Activated CD4-positive, alpha-beta T cell treated with anti-CD3 and anti-CD28 coated beads, Interleukin-2, amount 50 U/mL, for 1 hour (primary cell): ENCODE measurements at places on chromosomes 1 and 21.

GRCh38 chr1:23590058-23590783 is 30.9 kb upstream of the ID3 start:
- no peak for DNase-seq

DNA sequence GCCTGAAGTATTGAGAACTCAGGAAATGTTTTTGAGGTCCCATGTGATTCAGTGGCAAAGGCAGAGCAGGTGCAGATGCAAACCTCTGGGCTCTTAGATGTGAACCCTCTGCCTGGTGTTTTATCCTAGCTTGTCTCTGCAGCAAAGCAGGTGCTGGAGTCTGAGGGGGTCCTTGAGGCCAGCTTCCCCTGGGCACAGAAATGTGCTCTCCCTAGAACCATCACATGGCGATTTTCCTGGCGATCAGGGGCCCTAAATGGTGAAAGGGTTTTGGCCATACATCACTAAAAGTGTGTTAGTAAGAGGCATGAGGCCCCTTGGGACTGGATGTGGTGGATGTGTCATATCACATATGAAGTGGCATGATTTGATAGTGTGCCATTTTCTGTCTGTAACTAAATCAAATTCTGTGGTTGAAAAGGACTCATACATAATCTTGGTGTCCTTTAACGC is 144.8 kb downstream of the ST6GALNAC3 start:
- no peak for DNase-seq

DNA sequence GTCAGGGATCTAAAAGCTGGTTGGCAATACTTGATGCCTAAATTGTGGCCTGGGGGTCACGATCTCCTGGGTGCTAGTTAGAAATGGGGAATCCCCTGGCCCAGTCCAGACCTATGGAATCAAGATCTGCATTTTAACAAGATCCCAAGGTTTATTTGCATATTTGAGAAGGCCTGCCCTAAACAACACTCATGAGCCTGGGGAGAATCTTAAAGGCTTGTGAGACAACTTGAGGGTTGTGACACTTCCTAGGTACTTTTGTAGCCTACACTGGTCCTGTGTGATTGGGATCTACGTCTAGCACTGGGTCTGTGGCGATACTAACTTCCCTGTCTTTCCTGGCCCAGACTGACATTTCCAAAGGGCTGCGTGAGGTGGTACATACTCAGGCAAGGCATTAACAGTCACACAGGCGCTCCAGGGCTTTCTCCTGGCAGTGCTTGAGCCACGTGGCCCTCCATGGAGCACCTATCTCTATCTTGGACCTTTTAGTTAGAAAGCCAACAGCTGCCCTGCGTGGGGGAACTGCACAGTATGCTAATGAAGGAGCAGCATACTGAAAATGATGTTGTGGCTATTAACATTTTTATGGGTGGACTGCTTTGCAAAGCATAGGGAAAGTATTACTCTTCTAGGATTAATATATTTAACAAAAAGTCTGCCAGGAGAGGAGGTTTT is 263.1 kb downstream of the ST6GALNAC3 start:
- DNase-seq = no peak

- DNase-seq = no peak
These were observed 153.8 kb downstream of the ACTL8 start for GRCh38 chr1:17908945-17909344.

DNA sequence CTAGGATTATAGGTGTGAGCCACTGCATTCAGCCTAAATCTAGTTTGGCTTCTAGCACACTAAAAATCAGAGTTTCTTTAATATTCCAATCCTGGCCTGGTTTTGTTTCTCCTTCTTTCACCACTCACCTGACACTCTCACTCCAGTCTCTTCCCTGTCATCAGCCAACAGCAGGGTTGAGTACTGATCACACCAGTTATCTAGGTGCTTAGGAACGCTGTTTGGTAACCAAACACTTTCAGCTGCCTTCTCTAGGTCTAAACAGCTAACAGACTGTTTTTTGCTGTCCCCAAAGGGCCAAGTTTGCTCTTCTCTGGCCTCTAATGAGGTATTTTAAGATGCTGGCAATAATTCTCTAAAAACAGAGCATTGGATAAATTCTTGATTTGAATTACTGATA is 17.7 kb upstream of the FRRS1 start:
- DNase-seq = no peak

DNA sequence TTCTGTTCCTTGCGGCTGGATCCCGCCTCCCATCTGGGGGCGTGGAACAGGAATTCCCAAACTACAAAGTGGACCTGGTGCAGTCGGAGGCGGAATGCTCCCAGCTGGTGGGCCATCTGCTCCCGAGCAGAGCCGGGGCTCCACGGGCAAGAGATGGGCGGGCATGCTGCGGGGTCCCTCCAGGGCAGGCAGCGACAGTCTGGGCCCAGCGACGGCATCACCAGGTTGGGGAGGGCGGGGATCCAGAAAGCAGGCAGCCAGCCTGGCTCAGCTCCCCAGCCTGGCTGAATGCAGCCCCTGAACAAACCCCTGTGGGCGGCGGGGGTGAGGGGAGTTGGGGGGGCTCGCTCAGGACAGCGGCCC is 3.6 kb downstream of the MEGF6 start:
- no peak for DNase-seq

GRCh38 chr21:42347601-42348327 is 3.0 kb downstream of the TFF2 start:
- DNase-seq = no peak

- no peak for DNase-seq
These were observed 876 bp upstream of the CATSPERE start for GRCh38 chr1:244460197-244460596.

DNA sequence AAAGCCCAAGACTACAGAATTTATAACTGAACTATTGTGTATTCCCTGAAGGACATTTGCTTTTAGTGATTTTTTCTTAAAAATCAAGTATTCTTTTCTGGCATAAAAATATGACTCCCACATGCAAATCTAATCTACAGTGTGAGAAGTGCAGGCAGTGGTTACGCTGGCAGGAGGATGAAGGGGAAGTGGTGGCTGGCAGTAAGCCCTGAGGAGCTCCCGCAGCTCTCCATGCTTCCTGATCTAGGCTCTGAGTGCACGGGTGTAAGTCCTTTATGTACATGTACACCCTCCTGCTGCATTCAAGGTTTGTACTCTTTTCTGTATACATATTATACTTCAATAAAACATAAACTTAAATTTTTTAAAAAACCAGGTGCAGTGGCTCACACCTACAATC is 67.5 kb upstream of the PRDX6 start:
- DNase-seq = no peak

GRCh38 chr1:41439234-41439633 is 45.2 kb downstream of the EDN2 start:
- no peak for DNase-seq

GRCh38 chr1:91792489-91793071 is 93.4 kb downstream of the TGFBR3 start:
- no peak for DNase-seq

- no peak for DNase-seq
These were observed 39.5 kb upstream of the PTBP2 start for GRCh38 chr1:96682056-96682455.

GRCh38 chr21:14057313-14057712 is 153.4 kb downstream of the LIPI start:
- no peak for DNase-seq

GRCh38 chr1:16048573-16049189 is 5.1 kb downstream of the CLCNKB start:
- DNase-seq = peak; percentile 10

DNA sequence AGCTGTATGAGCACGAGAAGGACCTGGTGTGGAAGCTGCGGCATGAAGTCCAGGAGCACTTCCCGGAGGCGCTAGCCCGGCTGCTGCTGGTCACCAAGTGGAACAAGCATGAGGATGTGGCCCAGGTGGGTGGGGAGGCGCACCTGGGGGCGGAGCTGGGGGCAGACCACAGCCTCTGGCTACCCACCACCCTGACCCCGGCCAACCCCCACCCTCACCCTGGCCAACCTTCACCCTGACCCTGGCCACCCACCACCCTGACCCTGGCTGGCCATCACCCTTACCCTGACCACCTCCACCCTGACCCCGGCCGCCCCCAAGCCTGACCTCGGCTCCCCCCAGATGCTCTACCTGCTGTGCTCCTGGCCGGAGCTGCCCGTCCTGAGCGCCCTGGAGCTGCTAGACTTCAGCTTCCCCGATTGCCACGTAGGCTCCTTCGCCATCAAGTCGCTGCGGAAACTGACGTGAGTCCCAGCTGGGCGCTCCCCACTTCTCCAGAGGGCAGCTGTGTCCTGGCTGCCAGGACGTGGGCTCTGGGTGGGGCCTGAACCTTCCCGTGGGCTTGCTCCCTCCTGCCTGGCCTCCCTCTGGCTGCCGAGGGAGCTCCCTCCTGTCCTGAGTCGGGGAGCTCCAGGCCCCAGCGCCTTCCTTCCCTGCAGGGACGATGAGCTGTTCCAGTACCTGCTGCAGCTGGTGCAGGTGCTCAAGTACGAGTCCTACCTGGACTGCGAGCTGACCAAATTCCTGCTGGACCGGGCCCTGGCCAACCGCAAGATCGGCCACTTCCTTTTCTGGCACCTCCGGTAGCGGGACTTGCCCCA is 69.5 kb downstream of the PIK3CD start:
- DNase-seq = no peak

DNA sequence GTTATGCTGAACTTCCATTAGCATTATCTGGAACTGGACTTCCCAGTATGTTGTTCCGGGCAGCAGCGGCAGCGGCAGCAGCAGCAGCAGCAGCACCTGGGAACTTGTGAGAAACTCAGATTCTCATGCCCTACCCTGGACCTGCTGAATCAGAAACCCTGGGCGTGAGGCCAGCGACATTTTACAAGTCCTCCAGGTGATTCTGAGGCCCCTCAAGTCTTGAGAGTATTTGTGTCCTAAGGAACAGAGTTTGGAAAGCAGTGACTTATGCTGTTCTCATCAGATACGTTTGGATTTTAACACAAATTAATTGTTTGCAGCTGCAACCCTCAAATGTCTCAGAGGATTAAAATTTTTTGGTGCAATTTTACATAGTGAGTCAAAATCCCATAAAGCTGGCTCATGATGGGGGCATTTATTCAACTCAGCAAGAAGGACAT is 157.2 kb upstream of the KAZN start:
- no peak for DNase-seq

DNA sequence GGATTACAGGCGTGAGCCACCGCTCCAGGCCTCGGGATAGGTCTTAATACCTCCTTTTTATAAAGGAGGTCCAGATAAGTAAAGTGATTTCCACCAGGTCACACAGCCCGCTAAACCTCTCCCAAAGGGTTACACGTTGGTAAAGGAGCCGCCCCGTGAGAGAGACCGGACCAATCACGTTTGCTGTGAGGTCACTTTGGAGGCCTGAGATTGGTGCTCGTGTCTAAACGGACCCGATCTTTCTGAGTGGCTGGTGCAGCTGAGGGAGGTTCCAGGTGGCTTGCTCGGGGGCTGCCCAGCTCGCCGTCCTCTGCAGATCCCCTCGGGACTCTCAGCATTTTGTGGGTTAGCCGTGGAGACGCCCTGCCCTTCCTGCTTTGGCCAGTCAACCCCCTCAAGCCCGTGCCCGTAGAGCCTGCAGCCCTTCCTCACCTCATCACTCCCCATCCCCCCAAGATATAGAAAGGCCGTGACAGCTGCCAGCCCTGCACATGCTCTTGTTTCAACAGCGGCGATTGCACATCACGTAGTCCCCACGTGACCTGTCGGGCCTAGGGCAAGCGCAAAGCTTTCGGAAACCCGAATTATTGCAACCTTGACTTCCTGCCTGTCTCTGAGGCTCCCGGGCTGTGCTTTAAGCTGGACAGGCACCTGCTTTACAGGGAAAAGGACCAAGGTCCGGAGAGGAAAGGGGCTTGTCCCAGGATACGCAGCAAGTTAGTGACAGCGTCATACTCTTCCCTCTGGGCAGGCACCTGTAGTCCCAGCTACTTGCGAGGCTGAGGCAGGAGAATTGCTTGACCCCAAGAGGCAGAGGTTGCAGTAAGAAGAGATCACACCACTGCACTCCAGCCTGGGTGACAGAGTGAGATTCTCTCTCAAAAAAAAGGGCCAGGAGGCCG is 5.0 kb upstream of the COA7 start:
- DNase-seq = peak; percentile 73

GRCh38 chr1:117622726-117623125 is 16.9 kb downstream of the TENT5C start:
- no peak for DNase-seq

- no peak for DNase-seq
These were observed 11.5 kb upstream of the S100A2 start for GRCh38 chr1:153577138-153577537.

DNA sequence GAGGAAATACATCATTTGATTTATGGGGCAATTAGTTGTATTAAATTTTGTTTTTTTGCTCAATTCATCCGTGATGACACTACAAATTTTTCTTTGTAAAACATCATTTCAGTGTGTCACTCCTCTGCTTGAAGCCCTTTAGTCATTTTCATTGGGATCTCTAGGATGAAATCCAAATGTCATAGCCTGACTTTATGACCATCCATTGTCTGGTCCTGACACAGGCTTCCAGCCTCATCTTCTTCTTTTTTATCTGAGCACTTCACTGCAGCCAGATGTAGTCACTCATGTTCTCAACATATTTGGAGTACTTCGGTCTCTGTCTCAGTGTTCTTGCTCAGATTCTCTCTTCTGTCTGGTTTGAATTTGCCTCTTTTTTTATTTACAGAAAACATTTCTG is 173.1 kb downstream of the HMCN1 start:
- DNase-seq = no peak

DNA sequence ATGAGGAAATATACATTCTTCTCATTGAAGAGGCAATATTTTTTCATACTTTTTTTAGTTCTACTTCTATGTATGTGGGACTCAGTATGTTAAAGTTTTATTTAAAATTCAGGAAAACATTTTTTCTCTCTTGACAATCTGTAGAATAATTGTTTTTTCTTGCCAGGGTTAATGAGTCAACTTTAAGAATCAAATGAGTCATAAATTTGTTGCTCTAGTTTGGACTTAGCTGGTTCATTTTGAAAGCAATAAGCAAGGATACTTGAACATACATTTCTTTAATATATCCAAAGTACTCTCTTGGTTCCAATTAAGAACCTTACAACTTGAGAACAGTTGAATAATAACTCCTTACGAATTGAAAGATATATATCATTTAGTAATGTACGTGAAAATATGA is 1145.3 kb upstream of the B3GALT2 start:
- DNase-seq = no peak

DNA sequence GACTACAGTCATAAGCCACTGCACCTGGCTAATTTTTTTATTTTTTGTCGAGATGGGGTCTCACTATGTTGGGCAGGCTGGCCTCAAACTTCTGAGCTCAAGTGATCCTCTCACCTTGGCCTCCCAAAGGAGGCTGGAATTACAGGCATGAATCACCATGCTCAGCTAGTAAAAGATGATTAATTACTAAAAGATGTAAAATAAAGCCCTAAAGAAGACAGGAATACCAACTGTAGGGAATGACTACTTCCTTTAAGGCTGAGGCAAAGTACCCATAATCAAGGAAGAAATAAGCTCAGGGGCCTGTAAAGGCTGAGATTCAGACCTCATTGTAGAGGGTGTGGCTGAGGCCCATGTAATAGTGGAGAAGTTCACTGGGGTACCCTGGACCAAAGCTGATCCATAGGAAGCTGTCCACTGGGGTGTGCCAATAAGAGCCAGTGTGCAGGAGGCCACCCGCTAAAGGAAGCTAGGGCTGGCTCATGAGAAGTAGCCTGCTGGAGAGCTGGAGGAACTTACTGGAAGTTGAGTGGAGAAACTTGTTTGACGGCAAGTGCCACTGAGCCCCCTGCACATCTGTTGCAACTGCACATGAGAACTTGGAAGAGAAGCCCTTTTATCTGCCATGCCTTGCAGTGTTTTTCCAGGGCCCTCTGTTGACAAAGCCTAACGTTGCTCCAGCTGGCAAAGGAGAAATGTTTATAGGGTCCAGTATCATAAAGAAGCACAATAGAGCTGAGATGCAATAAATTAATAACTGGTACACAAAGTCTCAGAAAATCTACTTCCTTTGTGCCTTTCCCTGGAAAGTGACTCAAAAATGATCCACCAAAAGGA is 17.8 kb upstream of the SERTAD4 start:
- DNase-seq = no peak

GRCh38 chr1:221234791-221235190 is 355.5 kb downstream of the HLX start:
- DNase-seq = no peak
